ENCODE measurements at places on chromosomes 12 and 14.

DNA sequence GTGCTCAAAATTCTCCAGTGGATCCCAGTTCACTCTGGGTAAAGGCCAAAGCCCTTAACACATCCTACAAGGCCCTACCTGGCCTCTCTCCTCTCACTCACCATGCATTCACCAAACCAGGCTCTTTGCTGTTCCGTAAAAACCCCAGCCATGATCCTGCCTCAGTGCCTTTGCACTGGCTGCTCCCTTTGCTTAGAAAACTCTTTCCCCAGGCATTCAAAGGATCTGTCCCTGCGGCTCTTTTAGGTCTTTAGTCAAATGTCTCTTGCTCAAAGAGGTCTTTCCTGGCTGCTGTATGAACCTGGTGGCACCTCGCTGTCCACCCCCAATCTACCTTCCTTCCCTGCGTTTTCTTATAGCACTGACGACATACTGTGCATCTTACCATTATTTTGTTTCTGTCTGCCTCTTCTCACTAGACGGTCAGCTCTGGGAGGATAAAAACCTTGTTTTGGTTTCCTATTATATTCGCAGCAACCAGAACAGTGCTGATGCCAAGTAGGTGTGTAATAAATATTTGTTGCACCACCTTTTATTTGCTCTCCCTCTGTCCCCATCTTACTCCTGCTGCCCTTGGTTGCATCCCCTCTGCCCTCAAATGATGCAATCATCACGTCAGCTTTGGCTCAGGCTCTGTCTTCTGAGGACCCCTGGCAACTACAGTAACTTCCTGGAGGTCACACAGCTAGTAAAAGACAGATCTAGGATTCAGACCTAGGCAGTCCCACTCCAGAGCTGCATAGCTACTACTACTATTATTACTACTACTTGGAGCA lies 23.8 kb upstream of the DICER1 start:
- no peak for DNase-seq

DNA sequence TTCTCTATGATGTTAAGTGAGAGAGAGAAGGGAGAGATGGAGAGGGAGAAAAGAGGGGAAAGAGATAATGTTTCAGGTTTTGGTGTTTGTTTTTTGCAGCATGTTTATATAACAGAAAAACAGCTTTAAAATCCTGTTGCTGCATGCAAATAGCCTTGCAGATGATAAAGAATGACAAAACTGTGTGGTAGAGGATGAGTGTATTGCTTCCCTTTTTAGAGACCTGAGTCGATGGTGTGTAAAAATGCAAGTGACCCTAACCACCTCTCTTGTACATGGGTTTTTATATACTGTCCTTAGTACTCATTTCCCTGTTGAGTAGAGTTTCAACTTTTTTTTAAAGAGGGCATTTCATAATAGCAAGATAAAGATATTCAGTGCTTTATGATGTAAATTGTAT lies 249.1 kb downstream of the AKAP6 start:
- no peak for DNase-seq

- DNase-seq, result no peak
Measured at GRCh38 chr12:55720894-55721444, 776 bp downstream of the RDH5 start.

DNA sequence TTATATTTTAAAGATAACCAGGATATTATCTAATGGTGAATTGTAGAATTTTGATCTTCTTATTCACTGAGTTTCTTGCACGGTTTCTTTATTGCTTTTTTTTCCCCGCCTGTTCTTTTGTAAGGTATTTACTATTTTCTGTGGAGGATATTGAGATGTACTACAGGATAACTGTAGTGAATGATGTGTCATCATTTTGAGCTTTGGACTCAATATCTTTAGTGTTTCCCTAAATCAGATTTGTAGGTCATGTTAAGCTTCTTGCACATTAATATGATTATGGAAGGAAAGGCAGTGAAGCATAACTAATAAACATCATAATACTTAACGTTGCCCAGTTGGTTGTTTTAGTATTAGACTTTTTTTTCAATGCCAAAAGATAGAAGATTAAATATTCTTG lies 81.4 kb downstream of the FBXO33 start:
- no peak for DNase-seq

GRCh38 chr14:65414961-65415589 lies 2.5 kb downstream of the FUT8 start:
- DNase-seq, result peak; percentile 35

GRCh38 chr14:99936738-99937474 lies 128.3 kb upstream of the EVL start:
- DNase-seq, result no peak

DNA sequence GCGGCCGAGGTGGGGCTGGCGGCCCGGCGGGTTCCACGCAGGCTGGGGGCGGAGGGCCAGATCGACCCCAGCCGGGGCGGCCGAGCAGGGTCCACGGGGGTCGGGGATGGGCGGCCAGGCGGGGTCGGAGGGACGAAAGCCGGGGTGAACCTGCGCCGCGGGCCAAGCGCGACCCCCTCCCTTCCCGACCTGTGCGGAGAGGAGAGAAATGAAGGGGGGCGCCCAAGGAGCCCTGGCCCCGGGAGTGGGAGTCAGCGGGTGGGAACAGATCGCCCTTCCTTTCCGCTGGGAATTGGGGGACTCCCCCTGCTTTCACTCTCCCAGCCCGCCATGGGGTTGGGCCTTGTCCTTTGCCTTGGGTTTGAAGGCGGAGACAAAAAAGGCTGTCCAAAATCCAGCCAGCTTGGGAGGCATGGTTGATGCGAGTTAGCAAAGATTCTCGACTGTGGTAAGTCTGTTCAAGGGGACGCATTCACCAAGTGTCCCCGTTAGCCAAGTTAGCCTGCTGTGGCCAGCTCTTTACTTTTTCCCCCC lies 559 bp upstream of the CKAP4 start:
- DNase-seq, result peak; percentile 30

- DNase-seq, result no peak
Measured at GRCh38 chr12:68468036-68468435, 135.9 kb upstream of the MDM1 start.

- peak; percentile 95 for DNase-seq
Measured at GRCh38 chr14:104998801-104999200, 13.2 kb downstream of the CLBA1 start.

GRCh38 chr14:71235875-71236274 lies 328.6 kb downstream of the PCNX1 start:
- DNase-seq, result no peak

DNA sequence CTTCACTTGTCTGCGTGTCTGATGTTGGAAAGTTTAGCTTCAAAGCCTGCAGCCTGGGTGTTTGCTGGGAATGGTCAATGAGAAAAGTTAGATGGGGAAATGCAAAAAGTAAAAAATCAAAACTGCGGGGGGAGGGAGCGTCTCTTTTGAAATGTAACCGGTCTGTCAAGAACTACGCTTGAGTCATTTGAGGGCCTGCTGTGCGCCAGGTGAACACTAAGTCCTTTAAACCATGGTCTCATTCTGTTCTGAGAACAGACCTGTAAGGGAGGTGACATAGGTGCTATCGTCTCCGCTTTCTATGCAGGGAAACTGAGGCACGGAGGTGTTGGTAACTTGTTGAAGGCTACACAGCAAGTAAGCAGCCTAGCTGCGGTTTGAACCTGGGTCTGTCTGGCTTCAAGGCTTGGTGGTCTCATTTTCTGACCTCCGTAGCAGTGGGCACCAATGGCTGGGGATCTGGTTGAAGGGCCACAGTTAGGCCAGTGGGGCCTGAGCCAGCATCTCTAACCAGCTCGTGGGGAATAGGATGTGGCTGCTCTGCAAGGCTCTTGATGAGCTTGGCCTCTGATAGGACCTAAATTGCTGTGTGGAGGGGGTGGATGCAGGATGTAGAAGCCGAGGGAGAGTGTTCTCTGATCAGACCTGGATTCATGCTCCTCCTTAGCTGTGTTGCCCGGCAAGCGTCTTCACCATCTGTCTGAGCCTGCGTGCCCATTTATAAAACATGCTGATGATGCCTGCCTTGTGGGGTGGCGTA lies 41.5 kb downstream of the KCTD10 start:
- no peak for DNase-seq

DNA sequence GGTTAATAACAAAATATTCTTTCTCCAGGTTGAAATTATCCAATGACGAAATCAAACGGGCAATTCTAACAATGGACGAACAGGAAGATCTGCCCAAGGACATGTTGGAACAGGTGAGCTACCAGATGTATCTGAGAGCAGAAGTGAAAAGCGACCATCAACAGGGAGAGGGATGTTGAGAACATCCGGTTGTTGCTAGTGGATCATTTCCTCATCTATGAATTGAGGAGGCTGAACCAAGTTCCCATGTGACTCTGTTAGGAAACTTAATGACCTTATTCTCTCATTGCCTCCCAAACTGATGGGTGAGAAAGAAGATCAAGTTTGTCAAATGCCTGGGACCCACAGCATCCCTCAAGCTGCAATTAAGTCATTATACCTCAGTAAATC lies 117.7 kb downstream of the GPR135 start:
- no peak for DNase-seq

GRCh38 chr12:105485921-105486320 lies 155.4 kb downstream of the C12orf75 start:
- DNase-seq, result no peak

DNA sequence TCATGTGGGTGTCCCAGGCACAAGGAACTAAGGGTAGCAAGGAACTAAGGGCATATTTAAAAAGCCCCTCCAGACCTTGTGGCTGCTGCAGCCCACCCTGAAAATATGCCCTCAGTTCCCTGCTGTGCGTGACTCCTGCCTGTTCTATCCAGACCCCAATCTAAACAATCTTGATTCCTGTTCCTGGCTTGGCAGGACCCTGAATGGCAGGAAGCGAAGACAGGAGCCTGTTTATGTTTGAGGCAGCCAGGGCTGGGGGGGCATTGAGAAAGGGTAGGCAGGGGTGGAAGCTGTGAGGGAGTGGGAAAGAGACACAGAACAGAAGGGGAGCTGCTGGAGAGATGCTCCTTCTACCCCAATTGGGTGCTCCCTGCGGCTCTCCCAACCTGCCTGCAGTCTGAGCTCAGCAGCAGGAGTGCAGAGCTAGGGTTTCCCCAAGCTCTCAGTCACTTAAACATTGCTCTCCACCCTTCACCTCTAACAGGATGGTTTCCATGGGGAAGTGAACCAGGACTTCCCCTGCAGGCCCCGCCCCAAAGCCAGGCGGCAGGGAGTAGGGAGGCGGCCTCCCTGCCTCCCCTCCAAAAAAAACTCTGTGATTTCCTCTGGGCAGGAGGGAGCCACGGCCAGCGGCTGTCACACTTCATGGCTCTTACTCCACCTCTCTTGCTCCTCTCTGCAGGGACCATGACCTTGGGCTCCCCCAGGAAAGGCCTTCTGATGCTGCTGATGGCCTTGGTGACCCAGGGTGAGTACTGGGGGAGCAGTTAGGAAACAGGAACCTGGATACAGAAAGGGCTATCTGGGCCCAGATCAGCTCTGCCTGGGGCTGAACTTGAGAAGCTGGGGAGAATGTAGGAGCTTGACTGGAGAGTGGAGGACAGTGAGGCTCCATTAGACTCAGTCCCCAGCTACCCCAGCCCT lies 4.7 kb downstream of the ACVRL1 start:
- no peak for DNase-seq

GRCh38 chr14:102530828-102531478 lies 21.4 kb upstream of the ANKRD9 start:
- no peak for DNase-seq

DNA sequence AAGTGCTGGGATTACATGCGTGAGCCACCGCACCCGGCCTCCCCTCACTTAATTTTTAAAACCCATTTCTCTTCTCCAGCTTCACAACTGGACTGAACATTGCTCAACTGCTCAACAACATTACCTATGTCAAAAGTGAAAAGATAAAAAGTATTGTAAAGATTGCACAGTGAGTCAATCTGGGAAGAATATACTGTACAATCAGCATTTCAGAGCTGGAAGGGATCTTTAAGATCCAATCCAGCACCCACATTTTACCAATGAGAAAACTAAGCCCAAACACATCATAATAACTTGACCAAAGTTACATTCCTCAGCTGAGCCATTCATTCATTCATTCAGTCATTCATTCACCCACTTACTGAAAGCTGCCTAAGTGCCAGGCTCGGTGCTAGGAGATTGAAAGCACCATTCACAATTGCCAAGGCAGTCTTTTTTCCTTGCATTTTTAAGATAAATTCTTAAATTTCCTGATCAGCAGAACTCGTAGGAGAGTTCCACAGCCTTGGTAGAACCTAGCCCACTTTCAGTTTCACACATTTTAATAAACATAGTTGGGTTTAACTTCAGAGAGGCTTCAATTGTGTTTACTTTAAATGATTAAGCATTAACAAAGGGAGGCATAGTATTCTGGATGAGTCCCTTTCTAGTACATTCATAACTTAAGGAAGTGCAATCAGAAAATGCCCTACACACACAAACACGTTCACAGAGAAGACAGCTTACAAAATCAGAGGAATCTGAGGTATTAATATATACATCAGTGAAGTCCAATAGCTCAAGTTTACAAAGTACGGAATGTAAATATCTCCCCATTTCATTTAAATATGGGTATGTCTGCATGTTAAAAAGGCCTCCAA lies 3.0 kb downstream of the GALNT4 start:
- no peak for DNase-seq

DNA sequence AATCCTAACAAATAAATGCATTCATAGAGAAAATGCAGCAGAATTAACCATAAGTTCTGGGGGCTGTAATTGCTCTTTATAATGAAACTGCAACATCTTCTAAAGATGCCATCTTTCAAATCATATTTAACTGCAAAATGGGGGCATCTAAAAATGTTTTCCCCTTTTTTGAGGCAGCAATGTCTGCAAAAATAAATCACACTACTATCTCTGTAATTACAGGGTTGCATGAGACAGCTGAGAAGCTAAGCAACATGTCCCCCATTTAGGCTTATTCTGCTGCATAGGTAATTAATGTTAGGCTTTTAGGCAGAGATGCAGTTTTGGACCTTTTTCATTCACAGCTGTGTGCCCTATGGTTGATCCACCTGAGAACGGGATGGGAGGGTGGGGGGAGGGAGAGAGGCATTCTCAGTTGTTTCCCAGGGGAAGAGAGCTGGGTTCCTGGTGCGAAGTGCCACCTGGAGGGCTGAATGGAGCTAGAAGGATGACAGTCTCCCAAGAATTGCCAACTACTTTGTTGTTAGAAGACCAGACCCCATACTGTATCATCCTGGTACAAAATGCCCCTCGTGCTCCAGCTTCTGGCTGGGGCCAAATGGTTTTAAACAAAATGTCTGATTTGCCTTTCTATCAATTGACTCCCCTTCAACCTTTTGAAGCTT lies 154.2 kb downstream of the APAF1 start:
- DNase-seq, result no peak

All from NCI-H1105 treated with DMSO at 0.1 percent for 48 hours (cell line).